Bronchus fibroblast of lung (primary cell): ENCODE measurements at places on chromosomes 1 and 21. TPM values are rescaled to one million over a fixed set of nuclear protein-coding genes. Genes with fewer than 3 reads are reported as not detected.

Gene OR10T2
- not detected in 2 replicates for total RNA-seq

Gene SLAMF9
- total RNA-seq, result not detected in 2 replicates

Gene NUP210L
- total RNA-seq, result not detected in 2 replicates

Gene OR2T35
- total RNA-seq, result not detected in 2 replicates

Gene TMPRSS15
- total RNA-seq, result not detected in 2 replicates

Gene ZFP69
- 2.8 and 3.0 TPM in 2 replicates for total RNA-seq
